NK-92 treated with Interleukin-12 subunit alpha and Interleukin-12 subunit beta, amount 100 ng/mL, for 24 hours (cell line): ENCODE measurements at places on chromosomes 5 and 9.

GRCh38 chr9:20197976-20198685, 409.3 kb upstream of the SLC24A2 start:
- DNase-seq: no peak

DNA sequence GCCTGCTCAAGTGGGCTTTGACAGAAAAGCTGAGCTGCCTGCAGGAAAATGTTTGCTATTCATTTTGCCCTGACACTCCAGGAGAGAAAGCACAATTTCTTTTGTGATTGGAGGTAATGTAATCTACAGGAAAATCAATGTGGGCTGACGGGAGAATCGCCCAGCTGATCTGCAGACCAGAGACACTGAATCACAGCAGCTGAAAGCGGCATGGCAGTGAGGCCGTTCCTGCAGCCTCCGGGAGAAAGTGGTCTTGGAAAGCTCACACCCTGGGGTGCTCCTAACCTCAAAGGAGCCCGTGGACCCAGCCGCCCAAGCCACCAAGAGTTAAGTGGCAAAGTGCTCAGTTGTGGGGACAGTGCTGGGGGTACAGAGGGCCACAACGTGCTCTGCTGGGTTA, 593.6 kb downstream of the BNC2 start:
- DNase-seq: no peak

GRCh38 chr5:10797261-10797660, 36.2 kb upstream of the DAP start:
- no peak for DNase-seq

GRCh38 chr5:158513490-158514318, 586.0 kb downstream of the EBF1 start:
- DNase-seq: no peak

GRCh38 chr9:10538073-10538472, 74.7 kb downstream of the PTPRD start:
- DNase-seq: no peak

DNA sequence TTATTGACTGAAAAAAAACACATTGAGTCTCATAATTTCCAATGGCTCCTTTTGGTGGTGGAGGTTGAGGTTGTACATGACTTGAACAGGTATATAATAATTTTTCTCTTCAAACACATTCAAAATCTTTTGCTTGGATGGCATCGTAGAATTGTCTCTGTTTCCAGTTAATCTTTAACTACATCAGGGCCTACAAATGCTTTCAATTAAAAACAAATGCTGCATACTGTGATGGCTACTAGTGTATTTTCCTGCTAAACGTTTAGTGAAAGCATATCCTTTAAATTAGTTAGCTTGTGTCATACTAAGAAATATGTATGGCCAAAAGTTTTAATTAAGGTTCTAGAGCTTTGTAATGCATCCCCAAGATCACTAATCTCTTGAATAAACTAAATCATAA, 313.8 kb downstream of the SLF1 start:
- no peak for DNase-seq

DNA sequence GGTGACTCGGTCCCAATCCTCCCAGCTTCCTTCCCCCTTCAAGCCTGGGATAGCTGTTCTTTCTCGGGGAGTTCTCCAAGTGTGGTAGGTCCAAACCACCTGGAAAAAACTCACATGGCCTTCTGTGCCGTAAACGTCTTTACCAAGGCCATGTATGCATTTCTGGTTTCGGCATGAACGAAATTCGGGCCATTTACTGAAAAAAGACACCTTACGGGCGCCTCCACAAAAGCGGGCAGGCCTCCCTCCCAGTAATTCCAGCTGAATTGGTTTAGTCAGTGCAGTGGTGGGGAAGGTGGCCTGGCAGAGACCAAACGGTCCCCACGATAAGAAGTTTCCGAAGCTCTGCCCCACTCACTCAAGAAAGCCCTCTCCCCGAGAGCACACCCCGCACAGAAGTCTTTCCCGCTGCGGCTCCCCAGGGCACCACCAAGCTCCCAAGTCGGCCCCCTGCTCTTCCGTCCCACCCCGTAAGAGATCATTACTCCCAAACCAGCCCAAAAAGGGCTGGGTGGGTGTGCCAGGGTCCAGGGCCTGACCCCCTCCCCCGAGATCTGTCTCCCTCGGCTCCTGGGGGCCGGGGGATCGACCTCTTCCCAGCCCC, 86.3 kb upstream of the MELK start:
- DNase-seq: no peak

DNA sequence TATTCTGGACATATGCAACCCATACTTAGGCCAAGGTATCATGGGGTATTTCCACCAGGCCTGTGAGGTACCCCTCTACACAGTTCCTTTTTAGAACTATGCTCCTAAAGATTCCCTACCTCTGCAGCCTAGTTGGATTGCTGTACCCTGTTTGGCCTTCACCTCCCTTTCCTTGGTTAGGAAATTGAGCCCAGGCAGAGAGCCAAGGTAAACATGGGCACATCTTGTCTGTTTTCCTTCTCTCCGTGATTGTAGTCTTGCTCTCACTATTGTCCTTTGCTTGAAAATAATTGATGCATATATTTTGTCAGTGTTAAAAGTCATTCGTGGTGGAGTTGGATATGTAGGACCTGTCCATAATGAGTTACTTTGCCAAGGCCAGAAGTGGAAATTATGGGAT, 26.7 kb downstream of the BDP1 start:
- DNase-seq: no peak

GRCh38 chr5:79236362-79236969, 535 bp downstream of the JMY start:
- DNase-seq: peak; percentile 48

DNA sequence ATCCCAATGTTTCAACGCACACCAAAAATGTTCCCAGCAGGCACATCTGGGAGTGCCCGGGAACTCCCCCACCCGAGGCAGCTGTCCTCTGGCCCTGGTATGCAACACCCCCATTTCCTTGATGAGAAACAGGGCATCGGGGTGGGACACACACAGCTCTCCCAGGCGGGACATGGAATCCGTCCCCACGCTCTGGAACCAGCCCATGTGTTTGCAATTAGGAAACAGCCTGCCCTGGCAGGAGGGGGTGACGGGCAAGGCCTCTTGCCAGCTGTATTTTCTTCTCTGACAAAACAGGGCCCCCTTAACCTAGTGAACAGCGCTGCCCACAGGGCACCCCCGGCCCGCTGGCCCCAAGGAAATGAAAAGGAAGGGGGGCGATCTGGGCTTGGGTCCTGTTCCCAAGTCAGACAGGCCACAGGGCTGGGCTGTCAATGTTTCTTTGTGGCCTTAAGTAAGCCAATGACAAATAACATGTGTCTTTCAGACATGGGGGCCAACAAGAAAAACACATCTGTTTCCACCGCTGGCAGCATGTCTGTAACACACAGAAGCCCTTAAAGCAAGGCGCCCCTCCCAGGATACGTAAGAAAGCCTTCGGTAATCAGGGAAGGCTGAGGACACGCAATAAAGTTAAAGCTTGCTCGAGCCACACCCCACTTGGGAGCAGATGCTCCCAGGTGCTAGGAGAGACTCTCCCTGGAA, 125.3 kb downstream of the ROR2 start:
- no peak for DNase-seq
